CD4-positive, alpha-beta T cell treated with Interleukin-15 for 1 hour (primary cell): ENCODE measurements at places on chromosomes 12 and 14.
A peak's percentile ranks its signal among the peaks of the same experiment; 100 is the strongest.

DNA sequence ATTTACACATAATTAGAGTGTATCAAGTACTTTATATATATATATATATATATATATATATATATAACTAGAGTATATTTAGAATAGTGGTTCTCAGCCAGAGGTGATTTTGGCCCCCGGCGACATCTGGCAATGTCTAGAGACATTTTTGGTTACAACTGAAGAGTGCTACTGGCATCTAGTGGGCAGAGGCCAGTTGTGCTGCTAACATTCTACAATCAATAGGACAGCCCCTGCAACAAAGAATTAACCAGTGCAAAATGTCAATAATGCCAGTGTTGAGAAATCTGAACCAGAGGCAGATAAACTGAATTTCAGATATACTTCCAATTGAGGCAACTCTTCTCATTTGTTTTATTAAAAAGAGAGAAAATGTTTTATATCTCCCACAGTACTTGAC lies 8.9 kb downstream of the GTF2A1 start:
- peak; percentile 31 for DNase-seq

DNA sequence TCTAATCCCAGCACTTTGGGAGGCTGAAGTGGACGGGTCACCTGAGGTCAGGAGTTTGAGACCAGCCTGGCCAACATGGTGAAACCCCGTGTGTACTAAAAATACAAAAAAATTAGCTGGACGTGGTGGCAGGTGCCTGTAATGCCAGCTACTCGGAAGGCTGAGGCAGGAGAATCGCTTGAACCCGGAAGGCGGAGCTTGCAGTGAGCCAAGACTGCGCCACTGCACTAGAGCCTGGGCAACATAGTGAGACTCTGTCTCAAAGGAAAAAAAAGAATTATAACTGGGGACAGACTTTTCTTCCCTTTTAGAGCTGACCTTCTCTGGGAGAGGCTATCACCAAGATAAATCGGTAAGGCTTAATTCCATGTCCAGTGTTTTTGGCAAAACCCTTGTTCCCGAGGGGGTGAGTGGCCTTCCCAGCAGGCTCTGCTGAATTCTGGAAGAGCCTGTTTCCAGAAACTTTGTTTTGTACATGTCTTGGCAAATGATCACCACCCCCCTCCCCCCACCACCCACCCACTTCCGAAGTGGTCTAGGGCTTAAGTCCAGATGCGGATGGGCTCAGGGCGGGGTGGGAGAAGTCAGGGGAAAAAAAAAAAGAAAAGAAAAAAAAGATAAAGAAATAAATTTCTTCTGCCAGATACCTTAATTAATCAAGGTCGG lies 32.3 kb upstream of the DEGS2 start:
- no peak for DNase-seq

- DNase-seq: no peak
Measured at GRCh38 chr14:24721775-24722174, 87.8 kb upstream of the GZMB start.

GRCh38 chr14:54881761-54882401 lies 20.7 kb downstream of the GCH1 start:
- no peak for DNase-seq

DNA sequence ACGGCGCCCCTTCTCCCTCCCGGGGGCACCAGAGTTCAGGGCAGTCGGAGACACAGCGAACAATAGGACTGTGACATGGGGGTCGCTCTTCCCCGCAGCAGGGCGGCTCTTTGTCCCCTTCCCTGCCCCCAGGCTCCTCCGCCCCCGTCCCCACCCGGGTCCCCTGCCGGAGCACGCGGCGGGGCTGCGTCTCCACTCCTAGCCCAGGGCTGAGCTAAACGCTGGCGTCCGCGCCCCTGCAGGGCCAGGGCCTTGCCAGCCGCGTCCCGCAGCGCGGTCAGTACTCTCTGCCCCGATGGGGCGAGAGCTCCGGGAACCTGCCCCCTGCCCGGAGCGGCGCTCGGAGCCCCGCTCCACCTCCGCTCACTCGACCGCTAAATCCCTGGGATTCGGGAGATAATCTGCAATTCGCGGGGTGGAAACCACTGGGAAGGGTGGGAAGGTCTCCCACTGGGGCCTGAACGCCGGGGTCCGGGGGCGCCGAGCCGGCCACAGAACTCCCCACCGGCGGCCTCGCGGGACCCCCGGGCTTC lies 825 bp upstream of the CCDC85C start:
- no peak for DNase-seq

GRCh38 chr14:79248126-79248525 lies 963.2 kb downstream of the DIO2 start:
- DNase-seq: no peak

DNA sequence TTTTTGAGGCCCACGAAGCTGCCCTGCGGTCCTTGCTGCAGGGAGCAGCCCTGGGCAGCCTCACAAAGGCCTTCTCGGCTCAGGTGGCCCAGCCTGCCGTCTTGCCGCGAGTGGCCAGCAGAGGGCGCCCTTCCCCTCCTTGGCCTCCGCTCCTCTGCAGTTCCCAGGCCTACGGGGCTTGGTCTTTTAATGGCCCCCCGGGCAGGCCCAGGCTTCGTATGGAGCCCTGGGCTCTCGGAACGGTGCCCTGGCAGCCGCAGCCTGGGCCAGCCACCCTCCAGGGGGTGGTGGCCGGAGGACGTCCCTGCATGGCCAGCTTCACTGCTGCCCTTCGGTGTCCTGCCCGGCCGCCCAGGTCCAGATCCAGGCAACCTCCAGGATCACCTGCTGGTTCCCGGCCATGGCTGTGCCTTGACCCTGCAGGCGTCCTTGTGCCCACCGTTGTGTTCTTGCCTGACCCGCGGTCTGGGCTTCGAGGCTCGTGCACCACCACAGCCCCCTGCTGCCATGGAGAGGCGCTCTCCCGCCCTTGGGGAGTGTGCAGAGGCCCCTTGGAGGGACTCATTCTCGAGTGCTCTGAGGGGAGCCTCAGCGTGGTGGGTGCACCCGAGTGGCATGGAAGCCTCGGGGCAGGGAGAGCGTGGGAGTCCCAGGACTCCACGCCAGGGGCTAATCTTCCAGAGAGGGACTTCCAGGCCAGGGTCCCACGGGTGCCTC lies 9.4 kb downstream of the ASPG start:
- DNase-seq: peak; percentile 46

DNA sequence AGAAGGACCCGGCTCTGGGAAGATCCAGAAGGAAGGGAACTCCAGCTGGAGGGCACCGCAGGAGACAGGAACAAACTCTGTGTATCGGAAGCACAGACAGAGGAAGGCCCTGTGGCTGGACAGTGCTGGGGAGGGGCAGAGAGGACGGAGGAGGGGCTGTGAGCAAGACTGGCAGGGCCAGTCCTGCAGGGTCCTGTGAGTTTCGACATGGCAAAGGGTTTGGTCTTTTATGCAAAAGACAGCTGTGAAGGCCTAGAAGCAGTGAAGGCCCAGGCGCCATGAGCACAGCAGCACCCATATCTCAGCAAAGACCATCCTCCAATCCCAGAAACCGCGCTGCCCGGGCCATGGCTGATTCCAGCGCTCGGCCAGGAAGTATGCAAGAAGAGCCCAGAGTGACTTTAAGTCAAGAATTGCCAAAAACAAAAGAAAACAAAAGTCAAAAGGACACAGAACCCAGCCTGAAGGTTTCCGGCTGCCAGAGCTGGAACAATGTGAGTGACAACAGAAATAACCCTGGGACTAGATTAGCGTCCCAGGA lies 126.5 kb downstream of the NCOR2 start:
- DNase-seq: no peak

- no peak for DNase-seq
Measured at GRCh38 chr14:67998834-67999233, 179.3 kb downstream of the RAD51B start.

DNA sequence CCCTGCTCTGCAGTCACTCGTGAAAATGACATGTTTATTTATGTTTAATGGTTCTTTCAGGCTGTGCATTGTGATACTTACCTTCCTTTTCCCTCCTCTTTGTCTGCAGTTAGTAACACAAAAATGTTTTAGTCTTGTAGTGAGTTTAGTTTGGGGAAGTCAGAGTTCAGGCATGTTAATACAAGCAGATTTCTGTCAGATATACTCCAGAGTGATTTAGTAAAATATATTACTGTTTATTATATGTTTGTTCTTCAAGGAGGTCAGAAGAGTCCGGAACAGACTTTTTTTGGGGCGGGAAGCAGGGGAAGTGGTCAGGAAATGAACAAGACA lies 28.7 kb downstream of the MSRB3 start:
- no peak for DNase-seq

- DNase-seq: no peak
Measured at GRCh38 chr14:67503331-67503730, 14.8 kb upstream of the TMEM229B start.

GRCh38 chr12:124869059-124869665 lies 5.5 kb upstream of the SCARB1 start:
- DNase-seq: peak; percentile 30
